ENCODE measurements at places on chromosomes 7 and 10. TPM values are rescaled to one million over a fixed set of nuclear protein-coding genes. Genes with fewer than 3 reads are reported as not detected.

DNA sequence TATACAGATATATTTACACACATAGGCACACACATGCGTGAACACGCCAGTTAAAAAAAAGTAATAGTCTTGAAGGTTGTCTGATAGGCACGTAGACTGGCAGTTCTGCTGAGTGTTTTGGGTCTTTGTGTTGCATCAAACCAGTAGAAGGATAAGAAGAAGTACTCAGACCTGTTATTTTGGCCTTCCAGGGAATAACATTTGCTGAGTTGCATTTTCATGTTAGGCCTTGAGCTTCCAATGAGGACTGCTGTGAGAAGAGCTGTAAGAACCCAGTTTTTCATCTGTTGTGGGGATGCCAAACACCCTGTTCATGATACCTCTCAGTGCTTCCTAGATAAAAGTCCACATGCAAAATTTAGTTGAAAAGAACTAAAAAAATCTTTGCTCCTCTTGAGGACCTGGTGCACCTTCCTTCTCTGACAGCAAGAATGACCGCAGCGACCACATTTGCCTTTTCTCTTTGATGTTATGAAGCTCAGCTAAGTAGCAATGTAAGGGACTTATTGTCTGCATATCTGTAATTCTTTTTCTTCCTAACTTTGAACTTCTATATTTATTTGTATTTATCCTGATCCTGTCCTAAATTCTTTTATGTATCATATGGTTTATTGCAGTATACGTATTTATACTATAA is 27.2 kb downstream of the HIPK2 start:
- peaks cover 3% of the 10 kb centered on the region for H3K4me1 ChIP-seq
- no peaks in the 10 kb centered on the region for H3K27me3 ChIP-seq
- DNase-seq = no peak

DNA sequence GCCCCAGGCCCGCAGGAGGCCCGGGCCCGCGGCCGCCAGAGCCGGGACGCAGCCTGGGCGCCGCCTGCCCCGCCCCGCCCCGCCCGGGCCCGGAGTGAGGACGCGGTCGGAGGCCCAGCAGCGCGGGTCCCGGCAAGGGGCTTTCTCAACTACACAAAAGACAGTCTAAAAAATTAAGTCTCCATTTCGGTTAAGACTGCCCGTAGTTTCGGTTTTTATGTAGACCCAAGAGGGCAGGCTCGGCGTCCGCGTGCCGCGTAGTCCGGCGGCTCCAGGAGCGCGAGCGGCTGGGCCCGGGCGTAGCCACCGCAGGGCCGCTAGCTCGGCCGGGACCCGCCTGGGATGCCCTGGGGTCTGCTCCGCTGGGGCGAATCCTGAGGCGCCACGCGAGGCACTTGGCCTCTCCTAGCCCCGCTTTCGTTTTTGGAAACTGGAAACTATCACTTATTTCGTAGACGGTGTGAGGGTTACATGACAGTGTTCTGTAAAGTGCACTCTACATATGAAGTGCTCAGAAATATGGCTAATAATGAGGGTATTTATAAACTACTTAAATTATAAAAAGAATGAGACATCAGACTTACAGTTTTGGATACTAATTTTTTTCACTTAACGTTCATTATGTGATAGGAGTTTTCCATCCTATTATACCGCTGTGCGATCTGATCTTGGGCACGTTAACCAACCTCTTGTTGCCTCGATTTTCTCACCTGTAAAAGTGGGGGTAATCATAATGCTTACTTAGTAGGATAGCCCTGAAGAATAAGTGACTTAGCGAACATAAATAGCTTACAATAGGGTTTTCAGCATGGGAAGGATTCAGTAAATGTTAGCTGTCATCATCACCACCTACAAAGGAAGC is 573 bp downstream of the BLVRA start:
- H3K27ac ChIP-seq = peak overlapping the region; percentile 7
- H3K27me3 ChIP-seq = no peaks in the 10 kb centered on the region
- H3K4me3 ChIP-seq = peak overlapping the region; percentile 90
- no peaks in the 10 kb centered on the region for H3K36me3 ChIP-seq

- DNase-seq = no peak
- H3K4me1 ChIP-seq = no peaks in the 10 kb centered on the region
- no peak overlapping the region for H3K4me3 ChIP-seq
- H3K27ac ChIP-seq = no peak overlapping the region
- no peaks in the 10 kb centered on the region for H3K27me3 ChIP-seq
Observed at GRCh38 chr10:30103595-30104320, 44.4 kb upstream of the JCAD start.

DNA sequence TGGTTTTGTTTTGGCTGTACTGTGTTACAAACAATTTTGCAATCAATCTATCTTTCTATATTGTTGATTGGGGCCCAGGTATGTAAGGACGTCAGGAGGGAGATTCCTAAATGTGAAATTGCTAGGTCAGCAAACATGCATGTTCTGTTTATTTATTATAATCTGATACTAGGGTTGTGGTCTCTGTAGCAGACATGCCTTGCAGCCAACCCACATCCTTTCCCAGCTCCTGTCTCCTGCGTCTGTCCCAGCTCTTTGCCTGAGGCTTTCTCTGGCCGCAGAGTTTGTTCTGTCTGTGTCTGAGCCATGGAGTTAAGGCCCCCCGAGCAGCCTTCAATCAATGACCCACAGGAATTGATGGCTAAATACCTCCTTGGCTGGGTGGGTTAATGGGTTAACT is 124.0 kb upstream of the ZEB1 start:
- H3K4me1 ChIP-seq = no peaks in the 10 kb centered on the region
- H3K27ac ChIP-seq = no peak overlapping the region
- H3K4me3 ChIP-seq = no peak overlapping the region
- no peaks in the 10 kb centered on the region for H3K27me3 ChIP-seq
- no peak for DNase-seq
- no peaks in the 10 kb centered on the region for H3K36me3 ChIP-seq

- H3K27ac ChIP-seq = no peak overlapping the region
- DNase-seq = no peak
- H3K36me3 ChIP-seq = peaks cover 1% of the 10 kb centered on the region
Observed at GRCh38 chr7:159140170-159140910, 4.3 kb downstream of the VIPR2 start.

DNA sequence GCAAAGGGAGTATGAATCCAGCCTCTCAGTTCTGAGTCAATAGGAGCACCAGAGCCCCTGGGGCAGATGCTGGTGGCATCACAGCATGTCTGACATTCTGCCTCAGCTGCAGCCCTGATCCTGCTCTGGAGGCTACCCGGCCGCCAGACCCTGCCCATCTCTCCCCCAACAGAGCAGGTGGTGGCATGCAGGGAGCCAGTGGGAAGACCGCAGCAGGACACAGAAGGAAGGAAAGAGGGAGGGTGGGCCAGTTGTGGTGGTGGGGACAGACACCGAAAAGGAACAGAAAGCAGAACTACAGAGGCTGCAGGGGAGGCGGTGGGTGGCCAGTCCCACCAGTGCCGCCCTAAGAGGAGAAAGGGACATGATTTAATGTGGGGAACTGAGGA is 35.3 kb downstream of the BLNK start:
- no peaks in the 10 kb centered on the region for H3K4me1 ChIP-seq
- H3K27me3 ChIP-seq = no peaks in the 10 kb centered on the region
- no peak overlapping the region for H3K4me3 ChIP-seq
- H3K36me3 ChIP-seq = no peaks in the 10 kb centered on the region
- no peak for DNase-seq

DNA sequence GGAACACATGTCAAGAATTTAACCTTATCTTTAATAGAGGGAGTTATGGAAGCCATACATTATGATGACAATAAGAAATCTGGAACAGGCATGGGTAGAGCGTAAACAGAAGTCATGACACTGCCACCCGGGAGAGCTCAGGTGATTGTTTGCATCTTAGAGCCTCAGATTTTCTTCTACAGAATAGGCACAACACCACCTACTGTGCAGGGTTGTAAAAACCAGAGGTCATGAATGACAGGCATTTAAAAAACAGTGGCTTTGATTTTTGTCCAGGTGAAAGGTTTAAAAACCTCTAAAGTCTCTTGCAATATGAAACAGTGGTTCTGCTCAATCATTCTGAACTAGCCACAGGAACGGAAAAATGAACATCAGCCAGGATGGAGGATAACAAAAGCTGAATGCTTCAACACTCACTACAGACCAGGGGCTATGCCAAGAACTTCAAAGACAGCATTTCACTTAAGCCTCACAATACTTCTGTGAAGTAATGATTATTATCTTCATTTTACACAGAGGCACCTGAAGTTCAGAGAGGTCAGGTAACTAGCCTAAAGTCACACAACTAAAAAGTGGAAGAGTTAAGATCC is 123.8 kb downstream of the SLC25A13 start:
- DNase-seq = no peak
- H3K27ac ChIP-seq = no peak overlapping the region
- H3K4me1 ChIP-seq = peaks cover 2% of the 10 kb centered on the region
- H3K27me3 ChIP-seq = no peaks in the 10 kb centered on the region
- H3K4me3 ChIP-seq = no peak overlapping the region
- H3K36me3 ChIP-seq = no peaks in the 10 kb centered on the region

GRCh38 chr10:93485690-93486089 is 3.6 kb upstream of the MYOF start:
- no peak overlapping the region for H3K27ac ChIP-seq
- DNase-seq = no peak
- no peak overlapping the region for H3K4me3 ChIP-seq
- no peaks in the 10 kb centered on the region for H3K4me1 ChIP-seq
- no peaks in the 10 kb centered on the region for H3K36me3 ChIP-seq

DNA sequence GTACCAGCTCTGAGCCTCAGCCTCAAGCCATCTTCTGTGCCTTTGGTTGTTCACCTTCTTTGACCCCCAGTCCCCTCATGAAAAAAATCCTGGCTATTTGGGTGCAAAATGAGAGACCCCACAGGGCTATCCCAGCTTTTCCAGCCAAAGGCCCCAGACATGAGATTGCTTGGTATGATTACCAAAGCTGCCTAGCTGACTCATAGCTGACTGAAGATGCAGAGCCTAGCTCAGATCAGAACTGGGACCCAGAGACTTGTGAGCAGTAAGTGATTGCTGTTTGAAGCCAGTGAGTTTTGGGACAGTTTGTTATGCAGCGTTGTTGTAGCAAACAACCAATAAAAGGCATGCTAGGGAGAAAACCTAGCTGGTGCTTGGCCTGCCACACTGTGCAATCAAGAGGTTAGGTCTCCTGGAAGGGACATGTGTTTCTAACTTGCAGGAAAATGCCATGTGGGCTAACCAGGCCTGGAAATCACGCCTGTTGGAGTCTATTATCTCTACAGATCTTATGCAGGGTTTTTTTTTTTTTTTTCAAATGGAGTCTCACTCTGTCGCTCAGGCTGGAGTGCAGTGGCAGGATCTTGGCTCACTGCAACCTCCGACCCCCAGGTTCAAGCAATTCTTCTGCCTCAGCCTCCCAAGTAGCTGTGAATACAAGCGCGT is 48.0 kb upstream of the DAGLB start:
- H3K4me3 ChIP-seq = no peak overlapping the region
- H3K27ac ChIP-seq = no peak overlapping the region
- no peaks in the 10 kb centered on the region for H3K36me3 ChIP-seq
- DNase-seq = no peak
- H3K27me3 ChIP-seq = no peaks in the 10 kb centered on the region

DNA sequence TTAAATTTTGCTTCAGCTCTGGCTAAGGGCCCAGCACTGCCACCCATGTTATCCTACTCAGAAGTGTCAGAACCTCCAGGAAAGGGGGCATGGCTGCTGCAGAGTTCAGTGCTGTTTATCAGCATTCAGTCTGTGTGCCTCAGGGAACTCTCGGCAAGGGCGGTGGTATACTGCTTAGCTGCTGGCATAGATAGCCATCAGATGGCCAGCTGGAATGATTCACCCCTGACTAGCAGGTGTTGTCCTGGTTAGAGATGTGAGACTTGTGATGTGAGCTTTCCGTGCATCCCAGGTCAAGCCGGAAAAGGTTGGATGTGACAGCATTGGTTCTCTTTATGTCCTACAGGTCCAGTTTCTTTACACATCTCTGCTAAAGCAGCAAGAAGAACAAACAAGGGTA is 22.1 kb downstream of the CEP55 start:
- no peak overlapping the region for H3K27ac ChIP-seq
- no peaks in the 10 kb centered on the region for H3K36me3 ChIP-seq
- H3K27me3 ChIP-seq = no peaks in the 10 kb centered on the region

DNA sequence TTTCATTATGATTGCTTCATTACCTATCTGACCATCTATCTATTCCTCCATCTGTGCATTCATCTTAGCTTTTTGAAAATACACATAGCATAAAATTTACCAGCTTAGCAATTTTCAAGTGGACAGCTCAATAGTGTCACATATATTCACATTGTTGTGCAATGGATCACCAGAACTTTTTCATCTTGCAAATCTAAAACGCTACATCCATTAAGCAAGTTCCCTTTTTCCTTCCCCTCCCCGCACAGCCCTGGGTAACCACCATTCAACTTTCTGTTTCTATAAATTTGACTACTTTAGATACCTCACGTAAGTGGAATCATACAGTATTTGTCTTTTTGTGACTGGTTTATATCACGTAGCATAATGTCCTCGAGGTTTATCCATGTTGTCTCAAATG is 78.0 kb upstream of the ADRB1 start:
- H3K27me3 ChIP-seq = no peaks in the 10 kb centered on the region
- no peaks in the 10 kb centered on the region for H3K36me3 ChIP-seq
- no peaks in the 10 kb centered on the region for H3K4me1 ChIP-seq
- DNase-seq = no peak

GRCh38 chr10:123761666-123762230 is 95.6 kb downstream of the GPR26 start:
- no peaks in the 10 kb centered on the region for H3K4me1 ChIP-seq
- no peak for DNase-seq
- no peaks in the 10 kb centered on the region for H3K36me3 ChIP-seq
- H3K27ac ChIP-seq = no peak overlapping the region
- H3K27me3 ChIP-seq = no peaks in the 10 kb centered on the region

- no peak overlapping the region for H3K27ac ChIP-seq
- no peaks in the 10 kb centered on the region for H3K4me1 ChIP-seq
- no peaks in the 10 kb centered on the region for H3K27me3 ChIP-seq
- no peaks in the 10 kb centered on the region for H3K36me3 ChIP-seq
- H3K4me3 ChIP-seq = no peak overlapping the region
Observed at GRCh38 chr7:99024066-99024465, 119.8 kb downstream of the SMURF1 start.

Gene SH2B2
- total RNA-seq = 5.5 TPM

Gene PVRIG
- total RNA-seq = 2.1 TPM

Gene VIPR2
- 10.4 TPM for total RNA-seq

Gene MEOX2
- total RNA-seq = 35.9 TPM

Gene PRSS37
- total RNA-seq = not detected

Gene C7orf57
- not detected for total RNA-seq

Gene GPR26
- total RNA-seq = not detected
